ENCODE measurements at places on chromosomes 1 and 21.
A peak's percentile ranks its signal among the peaks of the same experiment; 100 is the strongest.

DNA sequence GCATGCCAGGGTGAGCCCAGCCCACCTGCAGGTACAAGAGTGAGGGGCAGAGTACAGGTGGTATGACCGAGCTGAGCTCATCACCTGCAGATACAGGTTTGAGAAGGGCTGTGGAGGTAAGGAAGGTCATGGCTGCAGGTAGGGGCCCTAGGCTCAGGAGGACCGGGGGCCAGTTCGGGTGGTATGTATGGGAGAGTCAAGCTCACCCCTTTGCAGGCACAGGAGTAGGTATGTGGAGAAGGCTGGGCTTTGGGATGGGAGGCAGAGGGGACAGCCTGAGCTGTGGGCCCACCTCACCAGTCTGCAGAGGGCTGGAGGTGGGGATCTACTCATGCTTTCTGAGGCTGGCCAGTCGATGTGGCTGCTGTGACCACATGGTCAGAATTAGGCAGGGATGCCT is 17.2 kb downstream of the PODN start:
- DNase-seq = no peak

GRCh38 chr1:155892796-155893195 is 18.4 kb downstream of the RIT1 start:
- DNase-seq = no peak

GRCh38 chr1:6783936-6784559 is 1.2 kb upstream of the CAMTA1 start:
- peak; percentile 65 for DNase-seq

DNA sequence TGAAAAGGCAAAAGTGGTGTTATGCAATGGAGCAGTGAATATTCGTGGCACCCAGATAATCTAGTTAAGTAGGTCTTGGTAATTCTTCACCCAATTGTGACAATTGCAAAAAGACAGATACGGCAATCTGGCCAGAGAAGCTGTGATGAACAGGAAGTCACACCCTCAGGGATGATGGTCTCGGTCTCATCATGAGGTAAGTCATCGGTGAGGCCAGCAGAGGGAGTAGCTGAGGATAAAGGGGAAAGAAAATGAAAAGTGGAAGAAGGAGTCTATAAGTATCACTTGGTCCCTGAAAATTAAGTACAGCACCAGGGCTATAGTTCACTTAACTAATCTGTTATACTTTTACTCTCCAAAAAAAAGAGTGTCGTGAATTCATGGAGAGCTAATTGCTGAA is 258.8 kb upstream of the NCAM2 start:
- DNase-seq = no peak

- DNase-seq = no peak
Measured at GRCh38 chr1:24442764-24443163, 27.2 kb downstream of the NIPAL3 start.

GRCh38 chr21:42157606-42158310 is 61.2 kb upstream of the ABCG1 start:
- DNase-seq = no peak
